ENCODE measurements at places on chromosomes 7 and 10. TPM values are rescaled to one million over a fixed set of nuclear protein-coding genes. Genes with fewer than 3 reads are reported as not detected.
A peak's percentile ranks its signal among the peaks of the same experiment; 100 is the strongest.

GPR26 gene
- polyA plus RNA-seq = not detected

PLEKHS1 gene
- not detected for polyA plus RNA-seq

ZPBP gene
- not detected for polyA plus RNA-seq

COL17A1 gene
- not detected for polyA plus RNA-seq

UCMA gene
- not detected for polyA plus RNA-seq

STAMBPL1 gene
- 21.9 TPM for polyA plus RNA-seq

TAC1 gene
- polyA plus RNA-seq = not detected

GALNT11 gene
- 9.0 TPM for polyA plus RNA-seq

ZNF365 gene
- not detected for polyA plus RNA-seq

VAX1 gene
- not detected for polyA plus RNA-seq

DNA sequence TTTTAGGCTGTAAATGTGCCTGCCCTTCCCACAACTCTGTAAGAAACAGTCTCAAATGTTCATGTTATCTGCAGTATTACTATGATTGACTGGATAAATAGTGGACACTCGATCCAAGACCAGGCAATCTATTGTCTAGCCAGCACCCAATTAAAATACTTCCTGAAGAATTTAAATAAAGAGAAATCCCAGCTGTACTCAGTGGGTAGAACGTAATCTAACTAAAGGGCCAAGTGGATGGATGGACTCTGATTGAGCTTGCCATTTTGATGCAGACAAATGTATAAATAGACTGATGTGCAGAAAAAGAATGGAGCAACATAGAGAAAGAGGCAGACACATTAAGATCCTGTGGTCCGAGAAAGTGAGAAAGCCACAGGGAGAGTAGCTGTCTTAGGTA lies 158.0 kb downstream of the IPMK start:
- no peak for DNase-seq

- DNase-seq = no peak
Measured at GRCh38 chr10:14880229-14880628, 1.6 kb downstream of the SUV39H2 start.

- no peak for DNase-seq
Measured at GRCh38 chr7:24108906-24109376, 175.0 kb upstream of the NPY start.

- no peak for DNase-seq
Measured at GRCh38 chr7:121006711-121007315, 18.3 kb downstream of the CPED1 start.

DNA sequence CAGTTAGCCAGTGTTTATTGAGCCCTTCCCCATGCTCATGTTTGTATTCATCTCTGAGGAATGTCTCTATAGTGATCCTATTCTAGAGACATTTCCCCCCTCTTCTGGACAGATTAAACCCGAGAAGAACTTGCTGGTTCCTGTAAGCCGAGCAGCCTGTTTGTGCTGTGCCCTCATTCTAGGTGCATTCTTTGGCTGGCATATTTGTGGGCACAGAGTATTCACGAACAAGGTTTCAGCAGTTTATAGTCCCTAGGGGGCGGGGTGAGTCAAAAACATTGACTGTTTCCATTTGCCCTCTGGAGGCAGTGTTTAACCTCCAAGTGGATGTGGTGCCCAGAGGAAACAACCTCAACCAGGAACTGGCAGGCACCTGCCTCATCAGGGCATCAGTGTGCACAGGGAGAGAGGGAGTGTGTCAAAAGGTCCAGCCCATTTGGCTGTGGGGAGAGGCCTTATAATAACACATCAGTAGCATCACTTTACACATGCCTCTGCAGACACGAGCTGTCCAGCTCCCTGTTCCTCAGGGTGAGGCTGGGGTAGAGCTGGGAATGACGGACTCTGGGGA lies 273.3 kb upstream of the LRGUK start:
- DNase-seq = peak; percentile 9

- no peak for DNase-seq
Measured at GRCh38 chr10:28240400-28240799, 62.5 kb downstream of the MPP7 start.
